HepG2 (cell line): ENCODE measurements at places on chromosomes 11 and 22.
A peak's percentile ranks its signal among the peaks of the same experiment; 100 is the strongest.

DNA sequence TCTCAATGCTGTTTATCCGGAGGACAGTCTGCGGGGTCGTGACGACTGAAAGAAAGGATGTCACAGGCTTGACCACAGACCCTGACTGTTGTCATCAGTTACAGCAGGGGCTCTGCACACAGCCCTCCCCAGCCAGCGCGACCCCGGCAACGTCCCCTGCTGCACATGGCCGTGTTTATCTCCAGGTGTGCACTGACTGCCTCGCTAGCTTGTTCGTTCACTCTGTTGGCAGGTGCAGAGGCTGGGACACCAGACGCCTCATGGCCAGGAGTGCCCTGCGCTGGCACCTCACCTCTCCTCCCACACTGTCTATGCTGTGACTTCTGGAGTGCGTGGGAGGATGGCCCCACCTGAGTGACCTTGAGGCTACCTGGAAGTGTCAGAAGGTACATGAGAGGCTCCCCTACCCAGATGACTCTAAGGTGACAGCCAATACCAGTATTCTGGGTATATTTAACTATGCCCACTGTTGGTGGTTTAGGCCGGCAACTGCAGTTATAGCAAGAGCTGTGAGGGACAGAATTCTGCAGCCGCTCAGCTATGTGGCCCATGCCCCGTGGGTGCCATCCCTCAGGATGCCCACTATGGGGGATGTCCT lies 12.2 kb downstream of the MRPL21 start:
- no peak for DNase-seq

- no peak for DNase-seq
Measured at GRCh38 chr11:72300268-72300667, 56.3 kb upstream of the PHOX2A start.

DNA sequence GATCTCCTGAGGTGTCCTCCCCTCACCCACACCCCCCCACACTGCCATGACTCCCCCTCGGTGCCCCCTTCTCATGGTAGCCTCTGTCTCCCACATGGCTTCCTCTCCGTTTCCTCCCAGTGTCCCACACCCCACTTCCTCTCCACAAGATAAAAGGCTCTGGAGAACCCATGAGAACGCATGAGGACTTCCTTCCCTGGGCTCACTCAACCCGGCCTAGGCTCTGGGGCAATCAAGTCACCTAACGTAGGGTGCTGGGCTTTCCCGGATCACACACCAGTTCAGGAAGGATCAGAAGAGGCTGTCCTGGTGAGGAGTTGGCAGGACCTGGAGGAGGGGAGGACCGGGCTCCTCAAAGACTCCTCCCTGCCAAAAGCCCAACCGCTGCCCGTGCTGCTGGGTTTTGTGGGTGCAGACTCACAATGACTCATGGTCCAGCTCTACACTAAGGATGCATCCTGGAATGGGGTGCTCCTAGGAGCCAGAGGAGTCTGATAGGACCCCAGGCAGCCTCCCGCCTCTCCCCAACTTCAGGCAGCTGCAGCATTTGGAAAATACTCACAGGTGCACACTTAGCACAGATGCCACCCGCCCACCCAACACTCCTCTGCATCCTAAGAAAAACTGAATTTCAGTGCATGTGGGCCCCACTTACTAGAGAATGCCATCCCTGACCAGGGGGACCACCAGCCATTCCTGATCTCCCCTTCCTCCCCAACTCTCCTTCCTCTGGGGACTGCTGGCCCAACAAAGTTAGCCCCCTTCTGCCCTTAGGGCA lies 21.0 kb downstream of the SLC22A12 start:
- no peak for DNase-seq

- peak; percentile 3 for DNase-seq
Measured at GRCh38 chr11:134797411-134798089, 385.5 kb upstream of the B3GAT1 start.

DNA sequence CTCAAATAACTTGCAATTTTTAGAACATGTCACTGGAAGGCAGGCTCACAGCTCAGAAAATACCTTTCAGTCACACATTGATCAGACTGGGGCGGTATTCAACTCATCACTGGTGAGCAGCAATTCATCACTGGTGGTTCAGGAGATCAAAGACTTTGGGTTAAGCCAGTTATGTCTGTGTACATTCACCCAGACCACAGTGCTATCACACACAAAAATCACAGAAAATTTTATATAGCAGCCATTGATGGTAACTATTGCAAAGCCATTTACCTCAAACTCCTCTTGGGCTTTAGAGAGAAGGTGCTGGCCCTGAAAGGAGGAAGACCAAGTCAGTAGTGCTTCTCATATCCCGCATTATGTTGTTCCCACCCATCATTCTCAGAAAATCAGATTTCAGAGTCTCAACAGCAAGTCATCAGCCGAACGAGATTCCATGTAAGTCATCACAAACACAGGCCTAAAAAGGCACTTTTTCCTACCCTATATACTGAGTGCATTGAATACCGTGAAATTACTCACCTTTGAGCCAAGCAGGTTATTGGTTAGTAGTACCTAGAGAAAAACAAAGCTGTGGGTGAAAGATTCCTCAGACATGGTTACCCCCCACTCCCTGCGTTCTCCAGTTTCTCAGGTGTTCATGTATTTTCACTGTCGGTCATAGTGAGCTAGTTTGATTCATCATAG lies 14.0 kb upstream of the WDR74 start:
- DNase-seq: no peak

DNA sequence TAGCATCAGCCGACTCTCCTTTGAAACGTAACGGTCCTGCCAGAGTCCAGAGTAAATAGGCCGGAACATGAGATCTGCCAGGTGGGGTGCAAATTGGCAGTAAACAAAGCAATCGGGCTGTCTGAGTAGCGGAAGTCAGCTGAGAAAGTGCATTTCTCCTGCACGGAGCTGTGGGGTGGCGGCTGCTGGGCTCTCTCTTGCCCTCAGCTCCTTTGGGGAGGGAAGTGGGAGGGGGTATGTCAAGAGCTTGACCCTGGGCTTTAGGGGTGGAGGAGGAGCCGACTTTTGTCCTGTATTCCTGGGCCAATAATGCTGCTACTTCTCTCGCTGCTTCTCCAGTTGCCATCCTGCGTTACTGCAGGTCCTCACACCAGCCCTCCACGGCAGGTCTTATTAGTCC lies 11.6 kb downstream of the GRIK4 start:
- no peak for DNase-seq
